Activated B cell treated with CpG ODN at 0.5 μM for 24 hours (primary cell): ENCODE measurements at places on chromosomes 7 and 10. TPM values are rescaled to one million over a fixed set of nuclear protein-coding genes. Genes with fewer than 3 reads are reported as not detected.

DNA sequence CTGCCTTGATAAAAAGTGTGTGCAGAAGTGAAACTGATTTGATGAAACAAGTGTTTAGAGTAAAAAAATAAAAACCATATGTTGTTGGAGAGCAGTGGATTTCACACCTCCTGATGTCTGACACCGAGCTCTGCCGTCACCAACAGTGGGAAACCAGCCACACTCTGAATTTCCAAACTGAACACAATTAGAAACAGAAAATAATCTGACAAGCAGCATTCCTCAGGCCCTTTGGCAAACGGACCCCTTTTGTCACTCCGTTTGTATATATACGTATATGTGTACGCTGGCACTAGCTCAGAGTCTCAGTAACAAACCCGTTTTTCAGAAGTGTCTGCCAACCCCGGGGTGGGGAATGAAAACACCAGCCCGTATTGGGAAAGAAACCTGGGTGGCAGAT is 32.4 kb downstream of the TACC2 start:
- DNase-seq: no peak

- DNase-seq: no peak
Observed at GRCh38 chr7:130096243-130096827, 26.0 kb downstream of the KLHDC10 start.

DNA sequence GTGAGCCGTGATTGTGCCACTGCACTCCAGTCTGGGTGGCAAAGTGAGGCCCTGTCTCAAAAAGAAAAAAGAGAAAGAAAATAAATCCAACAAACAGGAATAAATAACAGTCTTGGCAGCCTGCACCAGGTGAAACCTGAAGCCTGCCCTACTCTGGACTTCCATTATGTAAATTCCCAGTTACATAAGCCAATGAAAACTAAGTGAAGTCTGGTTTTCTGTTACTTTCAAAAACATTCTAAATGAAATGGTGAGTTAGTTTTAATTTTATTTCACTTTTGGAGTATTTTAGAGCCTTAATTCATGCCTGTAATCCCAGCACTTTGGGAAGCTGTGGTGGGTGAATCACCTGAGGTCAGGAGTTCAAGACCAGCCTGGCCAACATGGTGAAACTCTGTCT is 22.5 kb upstream of the HIBADH start:
- no peak for DNase-seq

Gene FAM13C
- not detected in 2 replicates for total RNA-seq

Gene RPEL1
- not detected in 2 replicates for total RNA-seq

DNA sequence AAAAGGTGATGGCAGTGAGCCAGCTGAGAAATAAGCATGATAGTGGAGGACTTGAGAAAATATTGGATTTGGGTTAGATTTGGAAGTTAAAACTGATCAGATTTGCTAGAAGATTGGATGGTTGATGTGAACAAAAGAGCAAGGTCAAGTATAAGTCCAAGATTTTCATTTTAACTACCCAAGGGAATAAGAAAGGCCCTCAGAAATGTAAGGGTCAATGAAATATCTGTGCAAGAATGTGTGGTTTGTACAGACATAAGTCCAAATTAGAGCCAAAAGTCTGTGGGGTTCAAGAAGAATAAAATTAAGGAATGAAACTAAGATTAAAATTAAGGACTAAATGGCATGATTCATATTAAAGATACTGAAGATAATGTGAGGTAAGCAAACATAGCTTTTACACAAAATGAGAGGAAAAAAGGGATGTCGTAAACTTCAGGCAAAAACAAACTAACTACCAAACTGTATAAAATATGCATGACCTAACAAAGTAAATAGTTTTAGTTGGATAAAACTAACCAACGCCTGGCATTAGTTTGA is 78.4 kb upstream of the CACNA2D1 start:
- DNase-seq: no peak
